Kidney (tissue), 22 donors: ENCODE measurements at places on chromosomes 12 and 14. TPM values are rescaled to one million over a fixed set of nuclear protein-coding genes. Genes with fewer than 3 reads are reported as not detected.

The CPNE6 gene
- 0.19 TPM for total RNA-seq

- H3K4me1 ChIP-seq: no peaks in the 10 kb centered on the region
- no peak overlapping the region for H3K27ac ChIP-seq
- H3K27me3 ChIP-seq: no peaks in the 10 kb centered on the region
- H3K4me3 ChIP-seq: no peak overlapping the region
- H3K36me3 ChIP-seq: no peaks in the 10 kb centered on the region
- DNase-seq: no peak
Measured at GRCh38 chr12:1808036-1808797, 12.1 kb upstream of the LRTM2 start.

DNA sequence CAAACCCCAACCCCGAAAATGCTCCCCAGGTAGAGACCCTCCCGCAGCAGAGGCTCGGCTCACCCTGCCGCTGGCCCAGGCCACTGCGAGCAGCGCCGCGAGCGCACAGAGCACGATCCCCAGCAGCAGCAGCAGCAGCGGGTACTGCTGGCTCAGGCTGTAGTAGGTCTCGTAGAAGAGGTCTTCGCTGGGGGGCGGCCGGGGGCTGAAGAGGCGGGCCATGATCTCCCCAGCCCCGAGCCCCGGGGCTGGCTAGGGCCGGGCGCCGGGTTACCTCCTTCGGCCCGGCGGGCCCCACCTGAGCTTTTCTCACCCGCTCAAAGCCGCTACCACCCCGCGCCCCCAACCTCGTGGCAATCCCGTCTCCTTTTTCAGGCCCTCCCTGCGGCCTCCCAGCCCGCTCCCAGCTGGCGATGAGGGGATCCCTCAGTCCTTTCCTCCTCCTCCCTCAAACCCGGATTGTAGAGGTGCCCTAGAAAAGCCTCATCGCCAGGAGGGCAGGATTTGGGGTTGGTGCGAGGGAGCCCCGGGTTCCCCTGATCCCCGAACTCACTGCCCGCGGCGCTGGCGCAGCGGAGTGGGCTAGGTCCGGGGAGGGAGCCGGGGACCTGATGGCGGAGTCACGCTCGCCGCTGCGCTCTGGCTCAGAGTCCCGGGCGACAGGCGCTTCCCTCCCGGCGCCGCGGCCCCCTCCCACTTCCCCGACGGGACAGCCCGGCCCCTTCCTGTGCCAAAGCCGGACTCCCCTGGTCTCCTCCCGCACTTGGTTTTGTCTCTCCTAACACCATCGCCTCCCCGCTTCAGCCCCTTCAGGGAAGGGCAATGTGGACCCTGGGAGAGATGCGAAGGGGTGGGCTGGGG is at the start of gene ADCY4:
Gene ADCY4, minus strand, starts transcription at position 641 of the 861 bp plus-strand sequence. Its CDS starts 419 bp downstream, at position 222.
- peak; percentile 88 for DNase-seq
- peaks cover 19% of the 10 kb centered on the region for H3K4me1 ChIP-seq
- H3K36me3 ChIP-seq: no peaks in the 10 kb centered on the region
- H3K4me3 ChIP-seq: peak within 1 kb of the TSS; percentile 51
- H3K27me3 ChIP-seq: peaks cover 14% of the 10 kb centered on the region

GRCh38 chr12:39064708-39065107 is 159.3 kb upstream of the CPNE8 start:
- H3K36me3 ChIP-seq: no peaks in the 10 kb centered on the region
- no peak for DNase-seq
- no peaks in the 10 kb centered on the region for H3K27me3 ChIP-seq
- H3K27ac ChIP-seq: no peak overlapping the region
- H3K4me1 ChIP-seq: no peaks in the 10 kb centered on the region
- H3K4me3 ChIP-seq: no peak overlapping the region

The TAS2R20 gene
- 4.1 TPM for total RNA-seq

DNA sequence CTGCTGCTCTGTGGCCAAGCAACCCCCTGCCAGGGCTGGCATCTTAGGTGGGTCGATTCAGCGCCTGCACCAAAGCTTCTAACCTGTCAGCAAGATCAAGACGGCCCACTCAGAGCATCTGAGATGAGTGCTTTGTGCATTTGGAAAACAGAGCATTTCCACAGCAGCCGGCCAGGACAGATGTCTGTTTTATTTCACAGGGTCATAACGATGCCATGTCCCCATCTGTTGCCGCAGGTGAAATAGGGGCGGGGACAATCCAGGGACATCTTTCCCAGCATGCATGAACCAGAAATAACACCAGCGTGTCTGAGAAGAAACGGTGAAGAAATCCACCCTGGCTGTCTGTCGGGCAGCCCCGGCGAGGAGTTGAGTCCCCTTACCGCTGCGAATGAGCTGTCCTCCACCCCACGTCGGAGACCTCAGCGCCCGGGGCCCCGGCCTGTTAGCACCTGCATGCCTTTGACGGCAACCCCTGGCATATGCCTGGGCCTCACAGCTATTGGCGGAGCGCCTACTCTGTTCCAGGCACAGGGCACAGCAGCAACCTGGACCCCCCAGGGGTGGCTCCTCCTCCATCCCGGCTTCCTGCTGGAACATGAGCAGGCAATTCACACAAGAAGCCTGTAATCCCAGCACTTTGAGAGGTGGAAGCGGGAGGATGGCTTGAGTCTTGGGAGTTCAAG is 30.6 kb upstream of the ULK1 start:
- DNase-seq: no peak
- H3K4me3 ChIP-seq: no peak overlapping the region

- peaks cover 8% of the 10 kb centered on the region for H3K27me3 ChIP-seq
- H3K36me3 ChIP-seq: no peaks in the 10 kb centered on the region
- no peak overlapping the region for H3K27ac ChIP-seq
- H3K4me1 ChIP-seq: no peaks in the 10 kb centered on the region
Measured at GRCh38 chr12:55933799-55934742, 3.1 kb downstream of the DGKA start.

The BEST3 gene
- total RNA-seq: 0.57 TPM

GRCh38 chr14:92513204-92513965 is at the start of gene RIN3:
Gene RIN3, plus strand, starts transcription at chr14:92513781. Its CDS starts 152 bp downstream, at chr14:92513933.
- H3K27ac ChIP-seq: peak within 1 kb of the TSS; percentile 47
- DNase-seq: peak; percentile 64
- no peaks in the 10 kb centered on the region for H3K4me1 ChIP-seq
- peak within 1 kb of the TSS; percentile 65 for H3K4me3 ChIP-seq
- no peaks in the 10 kb centered on the region for H3K27me3 ChIP-seq
- no peaks in the 10 kb centered on the region for H3K36me3 ChIP-seq

The DACT1 gene
- total RNA-seq: 18.6 TPM

DNA sequence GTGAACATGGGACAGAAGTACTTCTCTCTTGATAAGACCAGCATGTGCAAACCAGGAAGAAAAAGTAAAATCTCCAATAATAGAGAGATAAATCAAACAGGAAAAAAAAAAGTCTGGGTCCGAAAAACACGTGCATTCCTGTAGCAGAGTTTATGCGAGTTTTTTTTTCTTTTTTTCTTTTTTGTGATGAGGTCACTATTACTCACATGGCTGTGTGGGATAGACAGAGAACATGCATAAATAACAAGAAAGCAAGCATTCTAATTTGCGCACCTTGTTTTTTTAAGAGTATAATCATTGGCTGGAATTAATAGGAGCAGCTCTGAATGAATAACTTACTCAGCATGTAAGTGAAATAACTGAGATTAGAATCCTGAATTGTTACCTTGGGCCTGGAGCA is 91.9 kb upstream of the CPM start:
- no peaks in the 10 kb centered on the region for H3K27me3 ChIP-seq
- H3K4me1 ChIP-seq: peaks cover 16% of the 10 kb centered on the region
- peak overlapping the region; percentile 75 for H3K27ac ChIP-seq
- H3K4me3 ChIP-seq: peak overlapping the region; percentile 10
- H3K36me3 ChIP-seq: no peaks in the 10 kb centered on the region

GRCh38 chr14:32669391-32669790 is 269.3 kb upstream of the NPAS3 start:
- H3K36me3 ChIP-seq: no peaks in the 10 kb centered on the region
- no peak overlapping the region for H3K4me3 ChIP-seq
- no peaks in the 10 kb centered on the region for H3K27me3 ChIP-seq

DNA sequence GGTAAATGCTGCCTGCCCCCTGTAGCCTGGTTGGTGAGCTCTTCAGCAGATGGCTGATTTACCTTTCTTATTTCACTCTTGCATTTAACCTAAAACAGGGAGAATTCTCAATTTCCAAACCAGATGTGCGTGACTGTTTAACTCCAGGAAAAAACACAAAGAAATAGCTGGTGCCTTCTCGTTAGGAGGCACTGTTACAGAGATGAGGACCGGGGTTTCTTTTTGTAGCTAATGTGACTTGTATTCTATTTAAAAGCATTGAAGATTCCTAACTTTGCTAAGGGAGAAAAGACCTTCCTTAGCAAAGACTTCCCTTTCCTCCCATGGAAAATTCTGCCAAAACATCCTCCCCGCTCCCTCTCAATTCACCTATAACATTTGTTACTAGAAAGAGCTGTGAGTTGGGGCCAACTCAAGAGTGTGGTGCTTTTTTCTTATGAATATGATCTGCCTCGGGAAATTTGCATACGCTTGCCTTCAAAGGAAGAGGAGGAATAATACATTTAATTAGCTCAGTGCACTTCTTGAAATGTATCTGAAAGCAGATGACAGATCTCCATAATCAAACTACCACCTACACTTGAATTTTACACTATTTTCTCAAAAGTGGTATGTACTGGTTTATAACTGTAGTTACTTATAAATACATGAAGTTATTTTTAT is 102.0 kb upstream of the ARID2 start:
- H3K4me3 ChIP-seq: no peak overlapping the region
- H3K27ac ChIP-seq: no peak overlapping the region
- H3K27me3 ChIP-seq: no peaks in the 10 kb centered on the region
- no peaks in the 10 kb centered on the region for H3K4me1 ChIP-seq
- H3K36me3 ChIP-seq: no peaks in the 10 kb centered on the region

The VDR gene
- total RNA-seq: 14.8 TPM

DNA sequence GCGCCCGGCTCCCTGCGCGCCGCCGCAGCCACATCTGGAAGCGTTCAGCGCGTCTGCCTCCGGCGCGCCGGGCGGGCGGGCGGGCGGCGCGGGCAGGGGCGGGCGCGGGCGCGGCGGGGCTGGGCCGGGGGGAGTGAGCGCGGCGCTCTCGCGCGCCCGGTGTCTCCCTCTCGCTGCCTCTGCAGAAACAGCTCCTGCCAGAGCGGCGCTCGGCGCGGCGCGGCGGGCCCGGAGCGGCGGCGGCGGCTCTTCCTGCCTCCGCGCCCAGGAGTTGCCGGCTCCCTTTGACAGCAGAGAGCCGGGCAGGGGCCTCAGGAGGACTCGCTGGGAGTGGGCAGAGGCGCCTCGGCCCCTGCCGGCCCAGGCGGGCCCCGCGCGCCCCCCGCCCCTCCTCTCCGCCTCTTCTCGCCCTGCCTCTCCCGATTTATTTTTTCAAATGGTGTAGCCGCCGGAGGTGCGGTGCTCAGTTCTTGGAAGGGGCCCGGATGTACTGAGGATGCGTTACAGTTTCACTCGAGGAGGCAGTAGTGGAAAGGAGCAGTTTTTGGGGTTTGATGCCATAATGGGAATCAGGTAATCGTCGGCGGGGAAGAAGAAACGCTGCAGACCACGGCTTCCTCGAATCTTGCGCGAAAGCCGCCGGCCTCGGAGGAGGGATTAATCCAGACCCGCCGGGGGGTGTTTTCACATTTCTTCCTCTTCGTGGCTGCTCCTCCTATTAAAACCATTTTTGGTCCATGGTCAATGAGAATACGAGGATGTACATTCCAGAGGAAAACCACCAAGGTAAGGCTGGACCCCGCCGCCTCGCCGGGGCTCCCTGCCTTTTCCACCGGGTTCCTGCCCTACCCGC is at the start of gene CACNA1C:
Gene CACNA1C, plus strand, starts transcription at position 162 of the 853 bp plus-strand sequence. Its CDS starts 576 bp downstream, at position 738.
- H3K36me3 ChIP-seq: no peaks in the 10 kb centered on the region
- no peaks in the 10 kb centered on the region for H3K4me1 ChIP-seq
- peak within 1 kb of the TSS; percentile 68 for H3K27ac ChIP-seq
- peak; percentile 86 for DNase-seq

- peaks cover 19% of the 10 kb centered on the region for H3K36me3 ChIP-seq
- peak; percentile 82 for DNase-seq
Measured at GRCh38 chr12:8038659-8039114, 6.2 kb downstream of the FOXJ2 start.

GRCh38 chr12:6975297-6976032 is 4.8 kb downstream of the EMG1 start:
- H3K27me3 ChIP-seq: no peaks in the 10 kb centered on the region
- peaks cover 51% of the 10 kb centered on the region for H3K36me3 ChIP-seq
- DNase-seq: no peak
- no peak overlapping the region for H3K27ac ChIP-seq
- no peak overlapping the region for H3K4me3 ChIP-seq
- H3K4me1 ChIP-seq: no peaks in the 10 kb centered on the region

DNA sequence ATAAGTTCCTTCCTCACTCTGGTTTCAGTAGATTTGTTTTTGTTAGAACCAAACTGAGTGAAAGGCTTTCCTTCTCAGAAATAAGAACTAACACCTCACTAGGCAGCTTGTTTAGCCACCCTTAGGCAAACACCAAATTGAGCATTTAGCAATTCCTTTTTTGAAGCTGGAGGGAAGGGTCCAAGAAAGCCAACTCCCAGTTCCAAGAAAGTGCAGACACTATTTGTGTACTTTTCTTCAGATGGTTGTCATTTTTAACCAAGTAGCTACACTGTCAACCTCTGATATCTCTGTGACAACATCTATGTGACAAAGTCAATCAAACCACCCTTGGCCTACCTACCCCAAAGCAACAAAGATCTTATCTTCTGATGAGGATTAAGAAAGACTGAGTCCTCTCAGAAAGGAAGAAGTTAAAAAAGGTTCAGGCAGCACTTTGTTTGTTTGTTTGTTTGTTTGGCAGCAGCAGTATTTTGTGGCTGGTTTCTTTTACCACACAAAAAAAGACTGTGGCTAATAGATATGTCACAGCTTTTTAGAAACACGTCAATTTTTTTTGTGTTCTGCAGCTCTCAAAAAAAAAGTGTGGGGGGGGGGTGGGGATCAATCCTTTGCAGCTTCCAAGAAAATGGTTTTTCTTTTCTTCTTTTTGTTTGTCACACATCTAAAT is 203.8 kb downstream of the CRADD start:
- DNase-seq: no peak
- no peak overlapping the region for H3K27ac ChIP-seq
- no peaks in the 10 kb centered on the region for H3K36me3 ChIP-seq
- no peak overlapping the region for H3K4me3 ChIP-seq
- H3K4me1 ChIP-seq: peaks cover 2% of the 10 kb centered on the region
- no peaks in the 10 kb centered on the region for H3K27me3 ChIP-seq

- H3K4me1 ChIP-seq: no peaks in the 10 kb centered on the region
- no peak overlapping the region for H3K27ac ChIP-seq
- no peak overlapping the region for H3K4me3 ChIP-seq
- H3K36me3 ChIP-seq: no peaks in the 10 kb centered on the region
- DNase-seq: no peak
- H3K27me3 ChIP-seq: no peaks in the 10 kb centered on the region
Measured at GRCh38 chr12:1206118-1206734, 215.2 kb downstream of the ERC1 start.

The ACOT2 gene
- total RNA-seq: 29.4 TPM

DNA sequence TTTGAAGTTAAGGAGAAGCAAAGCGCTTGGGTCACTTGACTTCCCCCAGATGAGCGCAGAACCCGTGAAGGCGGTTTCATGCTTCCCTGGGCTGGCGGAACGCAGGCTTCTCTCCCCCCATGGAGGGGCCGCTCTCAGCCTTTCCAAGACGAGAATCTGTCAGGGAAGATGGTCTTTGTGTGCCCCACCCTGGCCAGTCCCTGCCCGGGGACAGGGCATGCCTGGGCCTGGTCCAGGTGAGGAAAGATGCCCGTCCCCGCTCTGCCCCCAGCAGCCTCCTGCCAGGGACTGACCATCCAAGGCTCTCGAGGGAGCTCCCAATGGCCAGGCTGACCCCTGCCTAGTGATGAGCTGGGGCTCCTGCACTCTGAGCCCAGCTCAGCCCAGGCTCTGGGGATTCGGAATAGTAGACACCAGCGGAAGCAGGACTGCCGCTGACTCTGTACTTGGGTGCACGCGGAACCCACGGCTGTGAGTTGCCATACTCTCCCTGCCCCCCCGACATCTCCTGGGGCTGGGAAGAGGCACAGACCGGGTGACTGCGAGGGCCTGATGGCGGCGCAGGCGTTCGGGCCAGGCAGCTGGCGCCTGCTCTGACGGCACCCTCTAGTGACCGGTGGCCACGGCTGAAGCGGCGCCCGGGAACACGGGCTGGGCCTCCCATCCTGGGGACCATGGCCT is 142.2 kb upstream of the FKBP4 start:
- no peak overlapping the region for H3K4me3 ChIP-seq
- H3K4me1 ChIP-seq: no peaks in the 10 kb centered on the region
- H3K36me3 ChIP-seq: no peaks in the 10 kb centered on the region
- DNase-seq: no peak
